ENCODE measurements at places on chromosomes 12 and 14.

GRCh38 chr12:7060353-7060954 lies at the start of gene C1S:
Gene C1S (plus strand): TSS chr12:7060718. CDS start chr12:7061913, 1,195 bp downstream.
- DNase-seq = peak; percentile 99

DNA sequence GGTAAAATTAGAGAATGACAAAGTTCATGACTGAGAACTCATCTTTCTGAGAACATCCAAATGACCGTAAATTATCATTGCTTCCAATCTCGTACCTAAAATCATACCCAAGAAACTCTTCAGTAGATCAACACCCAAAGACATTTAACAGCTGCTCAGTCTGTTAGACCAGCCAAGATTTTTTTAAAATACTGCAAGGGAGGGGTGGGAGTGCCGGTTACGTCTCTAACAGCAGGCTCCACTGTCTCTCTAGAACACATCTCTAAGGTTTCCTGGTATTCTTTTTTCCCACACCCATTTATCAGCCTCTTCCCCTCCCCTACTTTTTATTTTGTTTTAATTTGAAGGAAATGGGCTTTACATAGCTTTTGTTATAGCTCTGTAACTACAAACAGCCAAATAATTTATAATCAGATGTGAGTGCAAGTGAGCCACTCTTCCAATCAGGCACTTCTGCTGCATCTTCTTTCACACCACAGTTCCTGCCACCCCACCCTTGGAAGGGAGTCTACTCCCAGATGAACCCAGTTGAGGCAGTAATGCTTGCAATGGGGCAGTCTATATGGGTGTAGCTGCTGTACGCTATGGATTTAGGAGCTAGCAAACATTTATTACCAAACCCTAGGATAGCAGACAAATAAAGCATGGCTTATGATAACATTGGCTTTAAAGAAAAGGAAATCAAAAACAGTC lies 21.9 kb downstream of the PTPRB start:
- DNase-seq = no peak

GRCh38 chr14:95326987-95327386 lies 7.3 kb upstream of the CLMN start:
- DNase-seq = no peak

- peak; percentile 32 for DNase-seq
Observed at GRCh38 chr12:109020796-109021380, at the start of gene SVOP. Gene SVOP (minus strand): TSS chr12:109021068. CDS start chr12:109020868, 200 bp downstream.

DNA sequence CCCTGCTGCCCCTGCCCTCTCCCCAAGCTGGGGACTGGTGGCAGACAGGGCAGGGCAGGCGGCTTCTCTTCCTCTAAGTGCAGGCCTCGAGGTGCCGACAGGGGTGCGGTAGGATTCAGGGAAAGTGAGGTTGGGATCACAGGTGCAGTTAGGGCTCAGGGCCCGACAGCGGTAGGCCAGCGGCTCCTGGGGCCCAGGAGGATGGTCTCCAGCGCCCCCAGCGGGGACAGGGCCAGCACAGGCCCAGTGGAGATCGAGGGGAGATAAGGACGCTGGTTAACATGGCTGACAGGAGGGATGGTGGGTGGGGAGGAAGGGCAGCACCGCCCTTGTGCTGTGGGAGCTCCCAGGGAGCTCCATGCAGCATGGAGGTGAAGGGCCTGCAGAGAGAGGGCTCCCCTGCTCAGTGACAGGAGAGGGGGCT lies 935 bp upstream of the CRIP1 start:
- no peak for DNase-seq

GRCh38 chr12:117359029-117359845 lies 2.2 kb downstream of the NOS1 start:
- no peak for DNase-seq

DNA sequence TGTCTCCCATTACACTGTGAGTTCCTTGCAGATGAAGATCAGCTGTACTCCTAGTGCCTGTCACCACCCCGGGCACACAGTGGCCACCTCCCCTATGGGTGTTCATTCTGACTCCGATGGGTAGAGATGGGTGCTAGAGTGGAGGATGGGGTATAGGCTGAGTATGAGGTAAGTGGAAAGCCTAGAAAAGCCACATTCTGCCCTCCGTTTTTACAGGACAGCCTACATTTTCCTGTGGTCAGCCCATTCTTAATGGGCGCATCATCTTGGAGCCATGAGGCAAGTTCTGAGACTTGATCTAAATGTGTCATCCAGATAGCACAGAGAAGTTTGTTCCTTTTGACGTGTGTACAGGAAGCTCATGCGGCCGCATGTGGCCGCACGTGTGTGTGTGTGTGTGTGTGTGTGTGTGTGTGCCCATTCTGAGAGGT lies 166.7 kb upstream of the HIF1A start:
- no peak for DNase-seq

- DNase-seq = no peak
Observed at GRCh38 chr12:113161415-113162016, 12.0 kb downstream of the CFAP73 start.

DNA sequence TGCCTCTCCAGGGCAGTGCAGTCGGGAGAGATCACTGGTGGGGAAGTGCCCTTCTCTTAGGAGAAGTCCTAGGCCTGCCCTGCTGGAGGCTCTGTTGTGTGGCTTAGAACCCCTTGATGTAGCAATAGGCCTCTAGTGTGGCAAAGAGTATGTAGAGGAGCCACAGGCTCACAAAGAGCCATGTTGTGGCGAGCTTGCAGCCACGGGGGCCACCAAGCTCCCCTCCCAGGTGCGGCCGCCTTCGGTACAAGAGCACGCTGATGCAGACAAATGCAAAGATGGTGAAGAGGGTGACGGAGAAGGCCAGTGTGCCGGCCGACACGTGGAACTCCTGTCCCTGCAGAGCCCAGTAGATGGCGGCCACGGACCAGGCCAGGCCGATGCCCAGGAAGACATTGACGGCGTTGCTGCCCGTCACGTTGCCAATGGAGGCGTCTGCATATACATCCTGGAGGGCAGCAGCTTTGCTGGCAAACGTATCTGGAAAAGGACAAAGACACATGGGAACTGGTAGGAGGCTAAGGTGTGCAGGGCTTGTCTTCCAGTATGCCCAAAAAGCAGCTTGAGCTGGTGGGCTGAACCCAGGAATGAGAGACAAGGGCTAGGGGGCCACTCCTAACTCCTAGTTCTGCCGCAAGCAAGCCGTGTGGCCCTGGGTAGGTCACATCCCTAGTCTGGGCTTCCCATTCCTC lies 142.8 kb downstream of the SLC8A3 start:
- no peak for DNase-seq

DNA sequence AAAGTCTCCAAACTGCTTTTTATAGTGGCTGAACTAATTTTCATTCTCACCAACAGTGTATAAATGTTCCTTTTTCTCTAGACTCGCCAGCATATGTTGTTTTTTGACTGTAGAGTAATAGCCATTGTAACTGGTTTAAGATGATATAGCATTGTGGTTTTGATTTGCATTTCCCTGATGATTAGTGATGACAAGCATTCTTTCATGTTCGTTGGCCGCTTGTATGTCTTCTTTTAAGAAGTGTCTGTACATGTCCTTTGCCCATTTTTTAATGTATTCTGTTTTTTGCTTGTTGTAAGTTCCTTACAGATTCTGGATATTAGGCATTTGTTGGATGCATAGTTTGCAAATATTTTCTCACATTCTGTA lies 404.9 kb downstream of the FLRT2 start:
- DNase-seq = no peak

GRCh38 chr12:22598763-22599161 lies 26.2 kb upstream of the ETNK1 start:
- no peak for DNase-seq

DNA sequence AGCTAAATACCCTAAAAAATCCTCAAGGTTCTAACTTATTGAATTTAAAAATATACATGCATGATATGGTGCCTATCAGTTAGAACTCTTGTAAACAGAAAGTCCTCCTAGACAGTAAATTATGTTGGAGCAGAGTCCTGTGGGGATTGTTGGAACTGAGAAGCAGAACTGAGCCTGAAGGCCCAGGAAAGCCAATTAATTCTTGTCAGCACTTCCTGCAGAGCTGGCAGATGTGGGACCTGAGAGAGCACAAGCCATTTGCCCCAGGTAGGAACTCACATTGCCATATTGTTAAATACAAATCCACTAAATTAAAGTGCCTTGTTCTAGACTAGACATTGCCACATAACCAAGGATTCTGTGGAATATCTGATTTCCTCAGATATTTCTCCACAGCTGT lies 117.1 kb downstream of the RTN1 start:
- no peak for DNase-seq

DNA sequence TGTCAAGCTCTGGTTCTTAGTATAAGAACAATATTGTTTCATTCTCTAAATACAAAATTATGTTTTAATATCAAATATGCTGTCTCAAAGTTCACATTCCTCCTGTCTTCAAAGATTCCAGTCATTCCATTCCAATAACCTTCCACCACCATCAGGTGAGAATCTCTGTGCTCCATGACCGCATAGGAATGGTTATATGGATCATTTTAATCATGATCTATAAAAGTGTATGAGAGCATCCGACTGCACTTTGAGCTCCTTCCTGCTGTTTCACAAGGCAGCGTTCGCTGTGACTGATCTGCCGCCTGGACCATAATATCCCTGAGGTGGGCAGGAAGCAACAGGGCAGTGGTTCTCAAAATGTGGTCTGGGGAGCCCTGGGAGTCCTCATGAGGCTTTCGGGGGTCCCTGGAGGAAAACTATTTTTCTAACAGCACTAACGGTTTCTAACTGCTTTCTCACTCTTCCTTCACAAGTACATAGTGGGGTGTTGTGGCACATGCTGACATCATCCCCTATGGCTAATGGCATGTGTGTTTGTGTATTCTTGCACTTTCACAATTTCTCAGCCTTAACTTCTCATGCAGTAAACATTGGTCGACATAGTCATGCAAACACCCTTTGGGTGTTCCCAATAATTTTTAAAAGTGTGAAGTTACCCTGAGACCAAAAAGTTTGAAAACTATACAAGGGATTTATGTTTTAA lies 137.4 kb downstream of the ANO2 start:
- no peak for DNase-seq

- DNase-seq = no peak
Observed at GRCh38 chr14:21518725-21519124, 7.4 kb downstream of the SALL2 start.

DNA sequence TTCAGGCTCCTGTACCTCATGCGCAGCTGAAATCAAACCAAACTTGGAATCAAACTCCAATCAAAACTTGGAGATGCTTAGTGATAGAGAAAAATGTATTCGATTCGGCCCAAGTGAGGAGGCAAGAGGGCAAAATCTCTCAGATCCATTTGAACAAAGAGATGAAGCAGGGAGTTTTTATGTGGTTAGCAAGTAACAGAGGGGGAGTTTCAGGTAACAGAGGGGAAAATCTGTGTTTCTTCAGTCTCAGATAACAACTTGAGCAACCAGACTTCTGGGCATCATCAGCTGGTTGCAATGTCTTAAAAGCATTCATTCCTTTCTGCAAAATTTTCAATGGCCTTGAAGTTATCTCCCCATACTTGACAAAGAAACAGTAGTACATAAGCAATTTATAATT lies 245.1 kb upstream of the AVPR1A start:
- DNase-seq = no peak

DNA sequence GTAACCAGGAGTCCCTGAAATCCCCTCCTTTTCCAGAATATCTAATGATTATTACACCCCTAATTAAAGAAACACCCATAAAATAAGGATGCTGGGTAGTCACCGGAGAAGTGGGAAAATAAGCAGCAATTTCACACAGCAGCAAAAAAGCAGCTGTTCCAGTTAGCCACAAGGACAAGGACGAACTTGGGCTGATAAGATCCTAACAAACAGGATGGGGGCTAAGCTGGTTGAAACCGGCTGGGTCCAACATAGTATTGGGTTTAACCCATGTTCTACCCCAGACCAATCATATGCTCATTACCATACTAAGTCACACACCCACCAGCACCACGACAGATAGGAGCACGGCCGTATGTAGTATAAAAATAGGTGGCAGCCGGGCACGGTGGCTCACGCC lies 100.7 kb downstream of the RPL10L start:
- DNase-seq = no peak
